ENCODE measurements at places on chromosomes 6 and 20. TPM values are rescaled to one million over a fixed set of nuclear protein-coding genes. Genes with fewer than 3 reads are reported as not detected.

DNA sequence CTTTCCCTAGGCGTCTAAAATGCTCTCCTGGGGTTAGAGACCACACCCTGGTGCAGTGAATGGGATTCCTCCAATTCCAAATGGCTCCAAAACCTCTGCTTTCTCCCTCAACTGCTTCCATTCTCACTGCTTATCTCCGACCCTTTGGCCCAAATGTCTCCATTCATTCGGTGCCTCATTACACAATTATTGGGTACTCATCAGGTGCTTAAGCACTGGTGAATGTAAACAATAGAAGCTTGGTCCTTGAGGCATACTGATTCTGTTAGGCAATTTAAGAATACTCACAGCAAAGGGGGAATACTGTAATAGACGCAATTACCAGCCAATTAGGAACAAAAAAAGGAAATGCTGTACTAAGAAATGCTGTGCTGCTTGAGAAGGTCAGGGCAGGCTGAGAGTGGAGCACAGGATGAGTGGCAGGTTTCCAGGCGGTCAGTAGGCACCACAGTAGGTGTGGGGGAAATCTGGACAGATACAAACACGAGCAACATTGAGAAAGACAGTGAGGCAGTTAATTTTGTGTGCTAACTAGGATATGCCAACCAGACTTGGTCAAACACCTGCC is 23.0 kb downstream of the GMDS start:
- DNase-seq, result peak; percentile 44
- H3K4me3 ChIP-seq, result no peak overlapping the region

CARMIL1 gene
- 38.2 TPM for total RNA-seq

GRCh38 chr20:19915111-19915798 is 101.9 kb upstream of the NAA20 start:
- H3K27ac ChIP-seq, result no peak overlapping the region
- H3K36me3 ChIP-seq, result no peaks in the 10 kb centered on the region
- peaks cover 7% of the 10 kb centered on the region for H3K4me1 ChIP-seq
- no peak overlapping the region for H3K4me3 ChIP-seq

GRCh38 chr6:158290040-158290439 is 22.2 kb upstream of the TULP4 start:
- H3K27ac ChIP-seq, result no peak overlapping the region
- H3K4me1 ChIP-seq, result no peaks in the 10 kb centered on the region
- no peaks in the 10 kb centered on the region for H3K36me3 ChIP-seq

Data from GM23338 (cell line).